D721Med (cell line): ENCODE measurements at places on chromosomes 2 and 18.

DNA sequence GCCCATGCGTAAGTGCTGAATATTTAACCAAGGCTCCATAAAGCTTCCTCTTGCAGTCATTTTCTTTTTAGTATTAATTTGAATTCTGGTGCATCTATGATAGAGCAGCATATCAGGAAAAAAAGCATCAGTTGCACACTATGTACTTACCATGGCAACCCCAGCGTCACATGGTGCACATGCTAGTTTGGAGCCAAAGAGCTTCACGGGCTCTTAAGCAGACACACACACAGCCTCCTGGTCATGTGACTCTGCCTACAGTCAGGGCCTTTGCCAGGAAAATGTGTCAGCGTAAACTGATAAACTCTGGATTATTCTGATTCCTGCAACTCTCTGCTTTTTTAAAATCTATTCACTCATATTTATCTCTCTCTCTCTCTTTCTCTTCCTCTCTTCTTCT is 30.2 kb downstream of the NYAP2 start:
- no peak for DNase-seq

DNA sequence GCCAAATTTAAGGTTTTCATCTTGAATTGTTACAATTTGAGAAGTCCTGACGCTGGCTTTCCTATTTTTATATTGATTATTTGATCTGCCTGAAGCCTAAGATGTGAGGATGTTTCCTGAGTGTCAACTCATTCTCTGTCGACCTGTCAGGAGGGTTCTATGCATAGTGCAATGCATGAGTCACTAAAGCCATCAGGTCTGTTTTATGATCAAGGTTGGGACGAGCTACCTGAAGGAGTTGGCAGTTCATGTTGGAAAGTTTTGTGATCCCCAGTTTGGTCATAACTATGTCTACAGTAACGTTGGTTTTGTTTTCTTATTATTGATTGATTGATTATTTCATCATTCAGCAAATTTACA is 71.2 kb downstream of the NABP1 start:
- DNase-seq, result no peak

DNA sequence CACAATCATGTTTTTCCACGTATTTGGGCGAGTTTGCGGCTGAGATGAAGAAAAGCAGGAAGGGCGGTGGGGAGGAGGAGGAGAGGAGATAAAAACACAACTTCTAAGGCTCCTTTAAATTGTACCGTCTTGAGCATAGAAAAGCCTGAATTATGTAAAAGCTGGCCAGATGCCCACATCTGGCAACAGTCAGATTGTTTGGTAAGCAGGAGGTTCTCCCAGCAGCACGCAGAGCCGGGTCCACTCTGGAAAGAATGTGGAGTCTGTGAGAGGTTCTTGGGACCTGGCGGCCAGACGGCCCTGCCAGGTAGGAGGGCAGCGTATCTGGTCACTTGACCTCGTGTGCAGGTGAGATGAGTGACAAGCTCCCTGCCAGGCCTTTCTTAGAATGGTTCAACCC is 215.3 kb upstream of the APCDD1 start:
- DNase-seq, result no peak

DNA sequence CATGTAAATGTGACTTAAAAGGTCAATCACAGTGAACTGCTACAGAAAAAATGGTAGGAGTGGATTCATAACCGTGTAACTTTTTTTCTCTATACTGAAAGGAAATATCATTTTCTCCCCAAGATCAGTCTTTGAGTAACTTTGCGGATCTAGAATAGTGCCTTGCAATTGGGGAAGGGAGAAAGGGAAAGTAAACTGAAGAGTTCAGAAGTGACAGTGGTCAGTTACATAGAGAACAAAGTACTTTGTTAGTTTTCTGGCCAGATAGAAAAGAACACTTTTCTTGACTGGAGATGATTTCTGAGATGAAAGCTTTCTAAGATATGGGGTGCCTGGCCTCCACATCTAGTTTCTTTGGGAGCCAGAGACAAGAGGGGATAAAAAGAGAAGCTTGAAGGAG is 26.6 kb downstream of the PARD3B start:
- no peak for DNase-seq

DNA sequence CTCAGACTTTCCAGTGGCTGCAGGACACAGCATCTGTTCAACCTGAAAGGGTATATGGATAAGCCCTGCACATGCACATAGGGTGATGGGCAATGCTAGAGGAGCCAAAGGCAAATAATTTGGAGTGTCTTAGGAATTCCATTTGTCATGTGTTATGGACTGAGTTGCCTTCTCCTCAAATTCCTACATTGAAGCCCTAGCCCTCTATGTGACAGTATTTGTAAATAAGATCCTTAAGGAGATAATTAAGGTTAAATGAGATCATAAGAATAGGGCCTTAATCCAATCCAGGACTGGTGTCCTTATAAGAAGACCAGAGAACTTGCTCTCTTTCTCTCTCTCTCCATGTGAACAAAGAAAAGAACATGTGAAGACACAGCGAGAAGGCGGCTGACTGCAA is 42.9 kb upstream of the CREG2 start:
- no peak for DNase-seq

DNA sequence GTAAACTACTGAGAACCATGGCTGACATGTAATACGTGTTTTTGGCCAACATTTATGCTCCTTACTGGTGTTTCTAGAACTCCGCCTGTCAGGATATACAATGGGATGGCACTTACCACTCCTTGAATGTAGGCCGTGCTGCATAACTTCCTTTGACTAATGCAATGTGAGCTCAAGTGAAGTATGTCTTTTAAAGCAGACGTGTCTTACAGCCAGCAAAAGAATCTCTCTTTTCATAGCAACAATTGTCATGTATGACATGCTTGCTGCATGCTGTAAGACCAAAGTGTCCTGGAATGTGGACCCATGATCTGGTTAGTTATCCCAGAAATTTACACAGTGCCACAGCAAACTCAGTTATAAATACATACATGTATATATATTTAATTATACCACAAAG is 1202.7 kb upstream of the PIK3C3 start:
- DNase-seq, result no peak

- no peak for DNase-seq
Observed at GRCh38 chr2:237192881-237193280, 107.2 kb downstream of the COPS8 start.

GRCh38 chr18:32835951-32836350 is 63.1 kb upstream of the KLHL14 start:
- DNase-seq, result no peak

- DNase-seq, result no peak
Observed at GRCh38 chr2:121567957-121568409, 37.3 kb downstream of the RNU4ATAC start.

GRCh38 chr18:57927511-57927910 is 116.5 kb upstream of the NEDD4L start:
- DNase-seq, result no peak

DNA sequence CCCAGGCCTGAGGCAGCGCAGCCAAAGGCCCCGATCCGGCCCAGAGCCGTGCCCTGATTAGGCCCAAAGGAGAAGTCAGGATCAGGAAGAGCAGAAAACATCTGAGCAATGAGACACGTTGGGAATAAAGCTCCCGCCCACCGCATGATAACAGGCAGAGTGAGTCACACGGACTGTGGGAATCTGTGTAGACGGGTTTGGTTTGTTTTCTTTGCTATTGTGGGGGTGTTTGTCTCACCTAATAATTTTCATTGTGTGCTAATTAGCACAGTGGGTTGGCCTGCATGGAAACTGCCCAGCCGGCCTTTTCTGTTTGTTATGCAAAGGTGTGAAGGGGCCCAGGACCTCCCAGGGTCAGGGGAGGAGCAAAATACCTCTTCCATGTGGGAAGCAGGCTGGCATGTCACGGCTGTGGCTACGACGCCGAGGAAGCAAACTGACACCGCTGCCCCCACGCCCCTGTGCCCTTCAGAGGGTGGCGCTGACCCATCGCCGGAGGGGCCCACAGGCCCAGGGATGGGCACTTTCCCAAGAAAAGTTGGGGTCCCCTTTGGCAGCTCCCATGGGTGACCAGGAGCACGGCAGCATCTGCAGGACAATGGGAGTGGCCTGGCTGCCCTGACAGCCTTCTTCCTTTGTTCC is 68.4 kb upstream of the CTDP1 start:
- DNase-seq, result no peak

DNA sequence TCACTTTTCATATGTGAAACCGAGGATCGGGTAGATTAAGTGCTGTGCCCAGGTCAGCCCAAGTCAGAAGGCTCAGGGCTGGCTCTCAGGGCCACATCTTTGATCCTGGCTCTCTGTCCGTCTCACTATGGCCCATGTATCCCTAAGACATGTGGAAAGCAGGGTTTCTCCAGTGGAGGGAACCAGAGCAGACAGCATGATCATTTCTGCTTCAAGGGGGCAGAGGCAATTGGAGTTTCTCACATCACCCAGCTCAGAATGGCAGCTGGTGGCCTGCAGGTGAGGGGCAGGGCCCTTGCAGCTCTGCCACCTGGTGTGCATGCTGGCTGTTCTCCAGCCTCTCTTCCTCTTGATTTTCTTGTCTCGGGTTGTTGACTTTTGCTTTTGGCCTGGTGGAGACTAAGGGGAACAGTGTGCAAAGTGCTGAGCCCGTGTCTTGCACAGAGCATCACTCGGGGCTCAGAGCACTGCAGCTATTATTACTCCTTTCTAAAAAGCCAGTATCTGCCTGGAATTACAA is 27.0 kb downstream of the LDLRAD4 start:
- DNase-seq, result no peak
